Fibroblast of the aortic adventitia (primary cell): ENCODE measurements at places on chromosomes 3 and 15. TPM values are rescaled to one million over a fixed set of nuclear protein-coding genes. Genes with fewer than 3 reads are reported as not detected.

Gene RTP1
- not detected in 2 replicates for total RNA-seq

Gene SEMA3F
- 0.74 and 3.5 TPM in 2 replicates for total RNA-seq

Gene UBAP1L
- total RNA-seq = 2.1 and 3.8 TPM in 2 replicates

Gene GP9
- total RNA-seq = not detected in 2 replicates

Gene CHST13
- 0.09 TPM in 1 of 2 replicates, not detected in the other for total RNA-seq

Gene ANKRD34C
- not detected in 2 replicates for total RNA-seq

Gene MYO5C
- 0.36 TPM in 1 of 2 replicates, not detected in the other for total RNA-seq

Gene UBE3A
- total RNA-seq = 60.3 and 80.3 TPM in 2 replicates
